ENCODE measurements at places on chromosomes 12 and 14.

DNA sequence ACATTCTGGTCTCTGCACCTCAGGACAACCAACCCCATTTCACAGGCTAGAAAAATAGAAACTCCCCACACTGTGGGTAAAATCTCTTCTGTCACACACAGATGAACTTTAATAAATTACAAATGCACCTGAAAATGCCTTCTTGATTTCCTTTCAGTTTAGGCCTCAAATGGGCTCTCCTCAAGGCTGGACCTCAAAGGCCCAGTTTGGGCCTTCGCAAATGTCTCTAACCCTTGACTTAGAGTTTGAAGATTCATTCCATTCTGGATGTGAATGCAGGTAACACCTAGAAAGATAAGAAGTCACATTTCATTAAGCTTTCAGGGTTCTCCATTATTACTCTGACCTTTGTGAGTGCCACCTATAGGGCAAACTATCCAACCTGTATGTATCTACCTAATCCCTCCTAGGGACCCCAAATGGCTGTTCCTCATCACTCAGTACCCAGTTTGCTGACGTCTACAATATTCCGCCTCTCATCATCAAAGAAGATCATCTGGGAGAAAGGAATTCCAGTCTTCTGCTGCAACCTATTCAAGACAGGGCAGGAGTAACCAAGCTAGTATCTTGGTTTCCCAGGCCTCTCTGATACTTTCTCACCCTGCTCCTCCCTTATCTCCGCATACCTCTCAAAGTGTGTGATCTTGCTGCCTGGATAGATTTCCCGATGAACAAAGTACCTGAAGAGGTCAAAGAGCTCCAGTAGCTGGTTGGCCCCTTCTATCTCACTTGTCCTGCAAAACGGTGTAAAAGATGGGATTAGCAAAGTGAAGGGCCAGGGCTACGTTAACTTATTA is 776 bp upstream of the CHMP4A start:
- DNase-seq: no peak

- no peak for DNase-seq
These were observed 86.0 kb downstream of the SCARB1 start for GRCh38 chr12:124777399-124778372.

- DNase-seq: no peak
These were observed 9.1 kb downstream of the VWF start for GRCh38 chr12:6115389-6115788.

DNA sequence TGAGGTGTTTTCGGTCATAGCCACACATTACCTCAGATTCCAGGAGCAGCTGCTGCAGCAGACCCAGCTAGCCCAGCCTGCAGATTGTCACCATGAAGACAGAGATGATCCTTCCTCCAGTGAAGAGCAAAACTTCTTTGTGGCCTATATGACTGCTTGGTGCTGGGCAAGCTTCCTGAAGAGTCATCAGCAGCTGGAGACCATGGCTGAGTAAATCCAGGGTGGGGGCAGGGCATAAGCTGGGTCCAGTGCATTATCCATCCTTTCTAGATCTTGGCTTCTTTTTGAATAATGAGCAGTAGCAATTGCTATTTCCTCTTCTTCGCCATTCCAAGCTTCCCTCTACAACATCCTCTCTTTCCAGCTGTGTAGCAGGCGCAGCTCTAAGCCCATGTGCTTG is 373.1 kb upstream of the DDHD1 start:
- no peak for DNase-seq

DNA sequence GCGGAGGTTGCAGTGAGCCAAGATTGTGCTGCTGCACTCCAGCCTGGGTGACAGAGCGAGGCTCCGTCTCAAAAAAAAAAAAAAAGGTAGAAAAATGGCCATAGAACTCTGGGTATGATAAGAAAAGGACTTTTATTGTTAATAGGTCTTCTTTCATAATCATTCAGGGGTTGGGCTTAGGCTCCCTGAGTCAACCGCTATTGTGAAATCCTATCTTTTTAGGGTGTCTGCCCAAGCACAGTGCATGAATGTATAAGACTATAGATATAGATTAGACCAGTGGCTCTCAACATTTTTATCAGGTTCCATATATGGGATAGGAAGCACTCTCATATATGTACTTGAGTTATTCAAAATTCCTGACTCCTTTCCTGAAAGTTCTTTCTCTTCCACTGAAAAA is 48.7 kb upstream of the USP15 start:
- DNase-seq: no peak

Data from stimulated activated CD4-positive, alpha-beta T cell treated with anti-CD3 and anti-CD28 coated beads, Interleukin-15, amount 100 ng/mL, for 48 hours (primary cell).